Effector memory CD4-positive, alpha-beta T cell (primary cell): ENCODE measurements at places on chromosomes 1 and 21.

DNA sequence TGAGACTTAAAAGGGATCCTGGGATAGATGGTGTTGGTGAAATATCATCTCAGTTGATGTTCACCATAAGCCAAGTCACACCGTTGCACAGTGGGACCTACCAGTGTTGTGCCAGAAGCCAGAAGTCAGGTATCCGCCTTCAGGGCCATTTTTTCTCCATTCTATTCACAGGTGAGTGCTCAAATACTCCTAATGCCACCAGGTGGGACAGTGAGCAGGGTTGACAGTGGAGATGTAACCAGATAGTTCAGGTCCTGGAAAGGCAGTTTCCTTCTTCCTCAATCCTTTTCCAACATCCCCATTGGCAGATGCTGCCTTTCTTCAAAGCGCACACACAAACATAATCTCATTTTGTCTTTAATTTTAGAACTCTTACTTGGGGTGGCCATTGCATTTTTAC lies 11.6 kb downstream of the CD160 start:
- DNase-seq = no peak

- DNase-seq = no peak
Observed at GRCh38 chr1:225508538-225509375, 80.9 kb upstream of the LBR start.

- no peak for DNase-seq
Observed at GRCh38 chr1:182059936-182060335, 1.6 kb downstream of the ZNF648 start.

- DNase-seq = no peak
Observed at GRCh38 chr21:25772686-25773085, 37.9 kb downstream of the GABPA start.

- no peak for DNase-seq
Observed at GRCh38 chr1:225595974-225596551, 56.9 kb downstream of the ENAH start.

DNA sequence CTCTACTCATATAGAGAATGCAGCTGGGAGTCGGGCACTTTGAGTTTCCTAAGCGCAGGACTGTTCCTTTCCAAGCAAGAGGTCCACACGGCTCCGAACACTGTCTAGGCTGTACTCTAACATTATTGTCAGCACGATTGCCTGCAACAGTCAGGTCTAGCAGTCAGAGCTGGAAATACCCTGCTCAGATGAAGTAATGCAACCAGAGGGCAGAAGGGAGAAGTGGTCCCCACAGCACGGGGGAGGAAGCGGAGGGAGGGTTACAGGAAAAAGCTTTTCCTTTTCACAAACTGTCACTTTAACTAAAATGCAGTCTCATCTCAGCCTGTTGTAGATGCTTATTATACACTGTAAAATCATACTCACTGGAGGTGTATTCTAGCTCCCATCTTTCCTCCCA lies 98.9 kb upstream of the SLC44A3 start:
- no peak for DNase-seq

- DNase-seq = no peak
Observed at GRCh38 chr1:36867575-36867974, 166.7 kb downstream of the GRIK3 start.

DNA sequence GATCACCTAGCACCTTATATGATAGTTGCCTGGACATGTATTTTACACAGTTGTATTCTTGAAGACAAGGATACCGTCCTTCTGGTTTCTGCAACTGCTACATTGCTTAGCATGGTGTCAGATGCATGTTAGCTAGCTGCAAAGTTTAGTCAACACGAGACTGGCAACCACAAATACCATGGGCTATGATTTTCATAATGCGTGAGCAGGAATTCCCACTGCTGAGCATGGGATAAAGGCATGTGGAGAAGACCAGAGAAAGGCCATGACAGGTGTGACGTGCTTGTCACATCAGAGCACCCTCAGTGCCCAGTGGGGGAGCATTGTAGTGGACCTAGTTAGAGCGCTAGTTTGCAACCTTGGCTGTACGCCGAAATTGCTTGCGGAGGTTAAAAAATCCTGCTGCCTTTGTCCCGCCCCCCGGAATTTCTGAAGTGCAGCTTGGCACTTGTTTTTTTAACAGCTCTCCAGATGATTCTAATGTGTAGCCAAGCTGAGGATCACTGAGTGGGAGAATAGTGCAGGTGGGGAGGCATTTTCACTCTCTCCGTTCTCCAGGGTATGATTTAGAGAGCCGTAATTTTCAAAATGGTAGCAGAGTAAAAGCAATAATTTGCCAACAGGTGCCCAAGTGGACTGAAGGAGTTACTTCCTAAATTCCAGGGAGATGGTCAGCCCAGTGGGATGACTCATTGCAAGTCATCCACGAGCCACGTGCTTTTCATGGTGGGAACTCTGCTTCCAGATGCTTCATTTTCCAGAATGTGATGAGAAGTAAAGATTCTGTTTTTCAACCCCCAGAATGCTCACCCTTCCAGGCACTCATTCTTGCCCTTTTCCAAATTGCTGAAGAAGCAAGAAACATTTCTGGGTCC lies 81.0 kb downstream of the CNIH3 start:
- no peak for DNase-seq

GRCh38 chr1:118340928-118341910 lies 156.2 kb upstream of the SPAG17 start:
- DNase-seq = no peak

- no peak for DNase-seq
Observed at GRCh38 chr1:54384918-54385726, 21.1 kb downstream of the SSBP3 start.

DNA sequence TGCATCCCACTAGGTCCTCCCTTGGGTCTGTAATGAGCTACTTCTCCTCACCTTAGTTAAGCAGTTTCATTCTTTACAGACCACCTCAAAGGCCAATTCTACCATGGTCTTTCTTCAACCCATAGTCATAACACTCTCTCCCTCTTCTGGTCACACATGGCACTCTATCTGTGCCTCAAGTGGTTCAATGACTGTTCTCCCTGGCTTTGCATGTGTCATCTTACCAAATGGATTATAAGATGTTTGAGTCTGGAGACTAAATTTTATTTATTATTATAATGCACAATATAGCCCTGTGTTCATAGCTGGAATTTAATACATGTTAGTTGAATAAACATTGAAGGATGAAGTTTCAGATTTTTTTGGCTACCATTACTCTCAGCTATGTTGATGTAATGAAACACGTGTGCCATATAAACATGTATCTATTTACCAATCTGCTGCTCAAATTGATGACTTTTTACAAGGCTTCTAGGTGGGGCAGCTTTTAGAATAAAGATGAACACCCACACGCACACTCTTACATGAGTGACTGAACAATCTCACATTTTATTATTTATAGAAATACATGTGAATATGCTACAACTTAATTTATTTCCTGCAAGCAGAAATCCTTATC lies 102.1 kb downstream of the RUNX1 start:
- no peak for DNase-seq

DNA sequence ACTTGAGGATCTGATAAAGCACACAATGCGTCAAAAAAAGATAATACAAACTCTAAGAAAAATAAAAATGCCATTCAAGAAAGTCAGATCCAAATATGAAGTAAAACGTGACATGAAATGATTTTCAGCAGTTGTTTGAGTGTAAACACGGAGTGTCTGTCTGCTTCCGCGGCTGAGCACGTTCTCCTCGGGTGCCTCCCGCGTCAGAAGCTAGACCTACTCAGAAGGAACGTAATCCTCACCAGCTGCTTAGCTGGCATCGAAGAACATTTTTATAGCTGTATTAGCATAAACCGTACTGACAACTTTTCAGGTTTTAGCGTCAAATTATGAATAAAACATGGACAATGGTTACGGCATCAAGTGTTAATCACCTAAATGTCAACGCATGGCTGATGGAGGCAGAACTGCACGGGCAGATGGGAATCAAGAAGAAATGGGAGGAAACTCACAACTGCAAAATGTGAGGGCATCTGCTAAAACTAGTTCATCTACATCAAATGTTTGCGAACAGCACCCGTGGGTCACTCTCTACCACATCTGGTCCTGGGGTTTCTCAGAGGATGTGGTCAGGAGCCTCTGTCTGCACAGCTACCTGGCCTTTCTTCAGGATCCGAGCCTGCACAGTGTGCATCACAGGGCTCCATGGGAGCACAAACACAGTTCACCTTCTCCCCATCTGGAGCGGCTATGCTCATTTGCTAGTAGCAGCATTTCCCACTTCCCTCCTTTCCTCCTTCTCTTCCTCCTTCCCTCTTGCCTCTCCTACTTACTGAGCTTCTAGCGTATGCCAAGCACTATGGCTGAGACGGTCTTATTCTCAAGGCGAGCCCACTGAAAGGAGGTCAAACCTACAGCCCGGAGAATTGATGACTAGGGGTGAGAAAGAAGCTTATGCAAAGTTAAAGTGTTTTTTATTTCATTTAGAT lies 40.0 kb downstream of the RCAN1 start:
- DNase-seq = no peak

GRCh38 chr21:41776778-41777177 lies 9.9 kb upstream of the RIPK4 start:
- no peak for DNase-seq

DNA sequence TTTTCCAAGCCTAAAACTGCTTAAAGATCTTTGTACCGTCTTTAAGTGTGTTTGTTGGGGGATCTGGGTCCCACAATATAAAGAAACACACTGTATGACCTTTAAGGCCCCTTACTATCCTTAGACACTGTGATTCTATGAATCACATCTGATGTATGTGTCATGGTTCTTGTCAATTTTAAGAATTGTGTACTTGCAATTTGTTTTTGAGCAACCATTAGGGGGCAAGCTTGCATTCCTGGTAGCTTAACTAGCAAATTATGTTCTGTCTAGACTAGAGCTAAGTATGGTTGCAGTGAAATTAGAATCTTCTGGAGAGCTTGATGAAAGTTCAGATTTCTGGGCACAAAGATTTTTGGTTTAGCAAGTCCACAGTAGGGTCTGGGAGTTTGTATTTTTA lies 219.5 kb downstream of the TPR start:
- DNase-seq = no peak

GRCh38 chr1:43235451-43236121 lies 34.2 kb upstream of the TMEM125 start:
- no peak for DNase-seq

GRCh38 chr1:180232521-180233043 lies 2.5 kb downstream of the LHX4 start:
- DNase-seq = no peak

DNA sequence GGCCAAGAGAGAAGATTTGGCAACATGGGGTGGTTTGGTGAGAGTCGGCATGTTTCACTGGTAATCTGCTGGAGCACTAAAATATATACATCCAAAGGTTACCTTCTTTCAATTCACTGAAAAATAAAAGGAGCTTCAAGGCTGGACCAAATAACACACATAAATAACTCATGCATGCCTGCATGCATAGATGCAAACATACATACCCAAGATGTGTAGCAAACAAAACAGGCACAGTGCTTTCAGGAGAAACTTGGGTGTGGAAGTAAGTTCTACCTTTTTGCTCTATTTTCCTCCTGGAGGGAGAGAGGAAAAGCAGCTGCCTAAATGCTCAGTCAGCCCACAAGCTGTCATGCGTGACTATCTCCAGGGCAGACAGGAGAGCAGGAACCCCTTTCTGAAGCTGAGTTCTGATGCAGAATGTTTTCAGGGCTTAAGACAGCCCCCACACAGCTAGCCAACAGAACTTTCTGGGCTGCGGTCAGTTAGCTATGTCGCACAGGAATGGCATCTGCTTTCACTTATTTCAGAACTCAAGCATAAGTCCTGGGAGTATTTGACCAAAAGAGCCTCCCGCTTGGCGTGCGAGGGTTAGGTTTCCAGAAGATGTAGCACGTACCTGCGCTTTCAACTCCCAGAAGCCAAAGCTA lies 166.2 kb downstream of the TOMM20 start:
- no peak for DNase-seq

DNA sequence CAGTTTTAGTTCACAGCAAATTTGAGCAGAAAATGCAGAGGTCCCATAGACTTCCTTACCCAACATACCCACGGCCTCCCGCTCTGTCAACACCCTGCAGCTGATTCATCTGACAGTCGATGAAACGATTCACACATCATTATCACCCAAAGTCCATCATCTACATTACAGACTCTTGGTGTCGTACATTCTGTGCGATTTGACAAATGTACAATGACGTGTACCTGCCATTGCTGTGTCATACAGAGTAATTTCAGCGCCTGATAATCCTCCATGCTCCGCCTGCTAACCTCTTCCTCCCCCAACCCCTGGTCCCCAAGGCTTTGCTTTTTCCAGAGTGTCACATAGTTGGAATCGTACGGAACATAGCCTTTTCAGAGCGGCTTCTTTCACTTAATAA lies 94.7 kb upstream of the SLC25A33 start:
- no peak for DNase-seq

DNA sequence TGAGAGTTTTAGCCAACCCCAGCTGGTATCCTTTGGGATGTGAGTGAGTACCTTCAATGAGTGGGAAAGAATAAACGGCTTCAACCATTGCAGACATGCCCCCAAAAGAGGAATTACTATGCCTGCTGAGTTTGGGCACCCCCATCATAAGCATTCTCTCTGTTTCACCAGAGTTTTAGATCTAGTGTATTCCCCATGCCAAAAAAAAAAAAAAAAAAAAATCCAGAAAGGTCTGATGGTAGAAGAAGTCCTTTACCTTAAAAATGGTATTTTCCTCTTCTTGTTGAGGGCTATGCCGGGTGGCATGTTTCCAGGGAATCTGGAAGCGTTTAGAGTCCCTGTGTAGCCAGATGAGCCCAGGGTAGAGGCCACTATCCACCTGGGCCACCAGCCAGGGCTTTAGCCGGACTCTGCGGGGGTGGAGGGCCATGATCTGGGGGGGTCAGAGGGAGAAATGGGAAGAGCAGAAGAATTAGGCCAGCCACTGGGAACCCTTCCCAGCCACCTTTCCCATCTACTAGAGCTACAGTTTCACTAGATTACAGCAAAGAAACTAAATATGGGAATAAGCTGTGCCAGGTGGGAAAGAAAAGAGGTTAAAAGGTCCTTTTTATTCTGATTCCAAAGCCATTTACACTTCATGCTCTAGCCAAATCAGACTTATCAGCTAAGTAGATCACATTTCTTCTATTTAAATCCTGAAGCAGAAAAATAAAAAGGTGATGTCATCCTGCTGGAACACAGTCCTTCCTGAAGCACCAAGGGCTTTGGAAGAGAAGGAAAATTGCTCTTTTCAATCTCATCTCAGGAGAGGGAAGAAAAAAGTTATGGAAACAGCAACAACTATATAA lies 4.7 kb downstream of the IRF6 start:
- DNase-seq = no peak

- no peak for DNase-seq
Observed at GRCh38 chr1:161763522-161764098, 2.5 kb upstream of the ATF6 start.

DNA sequence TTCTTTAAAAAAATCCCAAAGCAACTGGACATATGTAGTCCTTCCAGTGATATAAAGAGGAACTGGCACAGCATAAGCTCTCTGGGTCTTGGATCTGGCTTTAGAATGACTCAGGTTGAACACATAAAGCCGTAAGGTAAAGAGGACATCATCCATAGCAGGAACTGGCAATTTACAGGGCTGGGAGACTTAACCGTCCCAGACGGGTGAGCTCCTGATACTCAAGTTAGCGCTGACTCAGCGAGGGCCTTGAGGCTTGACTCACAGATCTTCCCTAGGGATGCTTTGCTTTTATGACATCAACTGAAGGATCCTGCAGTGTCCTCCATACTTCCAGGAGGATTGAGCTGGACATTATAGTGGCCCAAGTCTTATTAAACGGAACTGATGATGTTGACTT lies 154.1 kb downstream of the CLIC6 start:
- DNase-seq = no peak
